ENCODE measurements at places on chromosomes 5 and 9.
A peak's percentile ranks its signal among the peaks of the same experiment; 100 is the strongest.

DNA sequence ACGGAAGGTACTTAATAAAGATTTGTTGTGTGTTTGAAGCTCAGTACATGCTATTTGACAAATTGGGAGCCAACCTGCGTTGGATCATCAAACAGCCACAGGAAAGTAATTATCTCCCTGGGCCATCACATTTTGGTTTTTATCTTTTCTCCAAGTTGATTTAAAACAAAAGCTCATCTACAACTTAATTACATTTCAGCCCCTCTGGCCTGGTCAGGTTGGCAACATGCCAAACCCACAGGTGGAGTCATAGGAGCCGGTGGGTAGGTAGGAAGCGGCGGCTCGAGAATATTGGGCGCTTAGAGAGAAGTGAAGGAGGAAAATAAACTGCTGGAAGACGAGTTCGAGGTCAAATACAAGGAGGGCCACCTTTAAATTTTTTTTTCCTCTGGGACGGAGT, 64.9 kb upstream of the FANCC start:
- no peak for DNase-seq

- no peak for DNase-seq
Observed at GRCh38 chr5:40385544-40385943, 294.2 kb upstream of the PTGER4 start.

DNA sequence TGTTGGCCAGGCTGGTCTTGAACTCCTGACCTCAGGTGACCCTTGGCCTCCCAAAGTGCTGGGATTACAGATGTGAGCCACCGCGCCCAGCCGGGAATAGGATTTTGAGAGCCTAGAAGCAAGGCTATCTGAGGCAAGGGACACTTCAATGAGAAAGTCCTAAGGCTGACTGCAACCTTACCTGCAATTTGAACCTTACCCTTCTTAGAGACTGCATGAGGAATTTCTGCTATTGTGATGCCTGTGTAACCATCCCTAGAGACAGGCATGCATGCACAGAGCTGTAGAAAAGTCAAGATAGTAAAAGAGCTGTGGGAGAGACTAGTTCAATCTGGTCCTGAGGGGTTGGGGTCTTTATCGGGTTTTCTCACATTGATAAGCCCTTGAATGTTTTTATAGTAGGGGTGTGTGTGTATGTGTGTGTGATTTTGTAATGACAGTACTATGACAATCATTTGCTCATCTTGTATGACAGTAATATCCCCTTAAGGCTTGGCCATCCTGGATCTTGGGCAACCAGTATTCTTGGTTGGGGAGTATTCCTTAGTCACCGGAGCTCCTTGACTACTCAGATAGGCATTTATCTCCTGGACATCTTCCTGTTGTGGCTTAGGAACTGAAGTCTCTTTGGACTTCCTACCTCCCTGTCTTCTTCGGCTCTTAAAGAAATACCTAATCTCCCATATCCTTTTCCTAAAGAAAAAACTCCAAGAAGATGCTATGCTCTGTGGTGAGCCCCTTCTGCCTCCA, 11.2 kb downstream of the DNAJB5 start:
- no peak for DNase-seq

- no peak for DNase-seq
Observed at GRCh38 chr5:50709471-50709870, 43.0 kb downstream of the PARP8 start.

- DNase-seq = no peak
Observed at GRCh38 chr5:63049935-63050334, 471.3 kb downstream of the LRRC70 start.

DNA sequence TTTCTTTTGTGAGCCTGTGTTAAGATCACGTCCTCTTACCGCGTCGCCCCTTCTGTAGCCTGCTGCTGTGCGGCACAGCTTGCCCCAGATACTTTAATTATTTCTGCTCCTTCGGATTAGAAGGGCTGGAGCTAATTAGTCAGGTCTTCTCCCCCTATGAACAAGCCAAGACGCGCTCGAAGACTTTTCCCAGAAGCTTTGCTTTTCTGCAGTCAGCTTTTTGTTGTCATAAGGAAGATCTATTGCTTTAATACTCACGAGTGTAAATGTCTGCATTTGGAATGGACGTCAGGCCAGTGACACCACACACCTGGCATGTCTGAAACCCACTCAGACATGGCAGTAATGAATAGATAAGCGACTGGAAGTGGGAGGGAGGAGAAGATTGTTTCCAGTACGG, 37.0 kb downstream of the PRUNE2 start:
- no peak for DNase-seq

DNA sequence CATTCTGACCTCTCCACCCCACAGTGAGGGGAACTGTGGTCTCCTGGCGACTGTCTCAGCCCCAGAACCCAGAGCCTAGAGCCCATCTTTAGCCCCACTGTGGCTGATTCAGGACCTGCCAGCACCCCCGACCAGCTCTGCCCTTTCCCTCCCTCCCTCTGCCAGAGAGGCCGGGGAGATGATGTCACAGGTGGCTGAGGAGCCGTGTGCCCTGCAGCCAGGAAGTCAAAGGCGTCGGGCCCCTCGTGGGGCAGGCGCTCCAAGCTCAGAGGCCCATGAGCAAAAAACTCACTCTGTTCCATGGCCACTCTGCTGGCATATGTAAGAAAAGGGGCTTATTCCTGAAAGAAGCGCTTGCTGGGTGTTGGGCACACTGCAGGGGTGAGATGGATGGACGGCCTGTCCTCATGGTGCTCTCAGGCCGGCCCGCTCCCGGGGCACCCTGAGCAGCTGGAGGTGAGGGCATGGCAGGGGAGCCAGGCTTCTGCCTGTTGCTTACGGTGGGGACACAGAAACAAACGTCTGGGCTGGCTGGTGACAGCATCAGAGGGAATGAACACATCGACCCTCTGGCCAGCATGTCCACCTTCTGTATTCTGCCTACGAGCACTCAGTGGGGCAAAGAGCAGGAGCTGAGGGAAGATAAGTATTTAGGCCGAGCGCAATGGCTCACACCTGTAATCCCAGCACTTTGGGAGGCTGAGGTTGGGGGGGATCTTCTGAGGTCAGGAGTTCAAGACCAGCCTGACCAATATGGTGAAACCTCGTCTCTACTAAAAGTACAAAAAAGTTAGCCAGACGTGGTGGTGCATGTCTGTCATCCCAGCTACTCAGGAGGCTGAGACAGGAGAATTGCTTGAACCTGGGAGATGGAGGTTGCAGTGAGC, 41.1 kb downstream of the LAMC3 start:
- DNase-seq = no peak

GRCh38 chr5:103582364-103582763, 19.8 kb upstream of the NUDT12 start:
- no peak for DNase-seq

DNA sequence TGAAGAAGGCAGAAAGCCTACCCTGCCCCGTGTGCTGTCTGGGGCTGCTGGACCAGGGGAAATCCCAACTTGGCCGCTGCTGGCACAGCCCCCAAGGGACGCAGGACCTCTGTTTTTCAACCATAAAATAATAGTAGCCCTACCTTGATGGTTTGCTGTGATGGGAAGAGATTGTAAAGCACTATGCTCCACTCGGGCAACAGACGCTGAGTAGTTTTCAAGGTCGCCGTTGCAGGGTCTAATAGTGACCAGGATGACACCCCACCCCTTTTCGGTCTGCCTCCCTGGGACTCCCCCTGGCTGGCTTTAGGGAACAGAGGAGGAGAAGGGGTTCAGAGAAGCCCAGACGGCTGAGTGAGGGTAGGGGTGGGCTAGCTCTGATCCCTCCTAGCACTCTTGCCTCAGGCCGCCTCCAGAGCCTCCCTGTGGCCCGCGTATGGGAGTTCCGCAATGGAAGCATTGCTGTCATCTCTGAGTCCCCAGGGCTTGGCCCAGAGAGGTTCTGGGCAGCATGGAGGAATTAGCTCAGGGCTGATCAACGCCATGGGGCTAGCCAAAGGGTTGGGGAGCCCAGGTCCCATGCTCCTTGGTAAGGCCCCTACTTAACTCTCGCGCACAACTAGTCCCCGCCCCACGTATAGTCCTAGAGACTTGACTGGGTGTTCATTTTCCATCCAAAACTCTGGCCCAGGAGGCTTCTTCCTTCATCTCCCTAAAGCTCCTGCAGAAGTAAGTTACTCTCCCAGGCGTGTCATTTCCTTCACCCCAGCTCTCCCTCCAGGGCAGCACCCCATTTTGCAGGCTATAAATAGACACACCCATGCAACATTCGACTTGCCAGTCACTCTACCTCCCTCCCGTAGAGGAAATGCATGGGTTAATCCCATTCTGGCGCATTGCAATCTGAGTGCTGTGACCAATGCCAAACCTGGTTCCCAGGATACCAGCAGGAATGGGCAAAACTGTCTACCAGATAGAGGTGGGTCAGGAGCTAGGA, 1.1 kb upstream of the IRF1 start:
- DNase-seq = no peak

- DNase-seq = no peak
Observed at GRCh38 chr5:75368391-75368790, 31.4 kb downstream of the HMGCR start.

DNA sequence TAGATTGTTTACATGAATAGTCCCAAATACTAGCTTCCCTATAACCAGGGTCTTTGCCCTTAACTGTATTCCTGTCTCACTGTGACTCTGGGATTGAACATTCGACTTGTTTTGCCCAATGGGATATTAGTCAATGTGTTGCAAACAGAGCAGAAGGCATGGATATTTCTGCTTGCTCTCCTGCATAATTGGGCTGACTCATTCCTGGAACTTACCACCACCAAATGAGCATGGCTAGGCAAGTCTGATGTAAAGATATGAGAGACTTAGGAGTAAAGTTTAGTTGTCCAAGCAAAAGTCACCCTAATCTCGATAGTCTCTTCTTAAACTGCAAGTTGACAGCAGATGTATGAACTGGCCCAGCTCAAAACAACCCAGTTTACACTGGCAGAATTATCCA, 273.5 kb upstream of the CCNG1 start:
- DNase-seq = no peak

- no peak for DNase-seq
Observed at GRCh38 chr9:108991479-108991878, 21.8 kb downstream of the CTNNAL1 start.

DNA sequence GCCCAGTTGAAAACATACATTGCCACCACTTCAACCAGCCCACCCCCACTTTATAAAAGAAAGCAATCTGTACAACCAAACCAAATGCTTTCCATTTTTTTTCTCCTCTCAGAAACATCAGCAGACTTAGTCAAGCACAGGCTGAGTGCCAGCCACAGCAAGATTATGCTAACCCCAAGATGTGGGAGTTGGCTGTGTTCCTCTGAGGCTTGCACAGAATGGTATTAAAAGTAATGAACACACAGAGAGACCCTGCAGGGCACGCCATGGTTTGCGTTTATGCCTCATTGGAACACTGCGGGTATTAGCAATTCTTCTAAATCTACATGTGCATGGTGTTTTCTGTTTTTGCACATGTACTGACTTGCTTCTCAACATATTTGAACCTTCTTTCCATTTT, 419.9 kb upstream of the GRAMD2B start:
- DNase-seq = peak; percentile 50

GRCh38 chr5:160089531-160089930, 29.7 kb downstream of the PWWP2A start:
- DNase-seq = no peak

DNA sequence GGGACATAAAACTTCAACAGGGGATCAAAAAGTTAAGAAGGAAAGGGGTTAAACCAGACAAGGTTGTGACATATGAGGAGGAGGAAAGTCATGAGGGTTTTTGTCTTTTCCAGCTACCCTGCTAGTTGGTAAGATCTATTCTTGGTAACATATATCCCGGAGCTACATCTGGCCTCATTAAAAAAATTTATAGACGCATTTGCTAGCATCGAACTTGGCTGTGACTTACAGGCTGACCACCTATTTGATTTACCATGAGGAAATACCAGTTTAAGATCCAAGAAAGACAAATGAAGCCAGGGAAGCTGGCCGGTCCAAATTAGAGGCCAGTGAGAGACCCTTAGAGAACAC, 87.6 kb upstream of the NIPAL4 start:
- no peak for DNase-seq

DNA sequence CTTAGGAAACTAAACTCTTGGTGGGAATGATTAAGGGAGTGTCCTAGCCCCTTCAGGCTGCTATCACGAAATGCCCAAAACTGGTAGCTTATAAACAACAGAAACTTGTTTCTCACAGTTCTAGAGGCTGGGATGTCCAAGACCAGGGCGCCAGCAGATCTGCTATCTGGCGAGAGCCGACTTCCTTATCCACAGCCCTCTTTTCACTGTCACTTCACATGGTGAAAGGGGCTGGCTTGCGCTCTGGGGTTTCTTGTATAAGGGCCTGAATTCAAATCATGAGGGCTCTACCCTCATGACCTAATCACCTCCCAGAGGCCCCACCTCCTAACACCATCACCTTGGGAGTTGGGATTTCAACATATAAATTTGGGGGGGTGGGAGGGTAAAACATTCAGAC, 49.1 kb downstream of the IPPK start:
- DNase-seq = no peak

- DNase-seq = no peak
Observed at GRCh38 chr5:1210832-1211251, 9.4 kb downstream of the SLC6A19 start.

DNA sequence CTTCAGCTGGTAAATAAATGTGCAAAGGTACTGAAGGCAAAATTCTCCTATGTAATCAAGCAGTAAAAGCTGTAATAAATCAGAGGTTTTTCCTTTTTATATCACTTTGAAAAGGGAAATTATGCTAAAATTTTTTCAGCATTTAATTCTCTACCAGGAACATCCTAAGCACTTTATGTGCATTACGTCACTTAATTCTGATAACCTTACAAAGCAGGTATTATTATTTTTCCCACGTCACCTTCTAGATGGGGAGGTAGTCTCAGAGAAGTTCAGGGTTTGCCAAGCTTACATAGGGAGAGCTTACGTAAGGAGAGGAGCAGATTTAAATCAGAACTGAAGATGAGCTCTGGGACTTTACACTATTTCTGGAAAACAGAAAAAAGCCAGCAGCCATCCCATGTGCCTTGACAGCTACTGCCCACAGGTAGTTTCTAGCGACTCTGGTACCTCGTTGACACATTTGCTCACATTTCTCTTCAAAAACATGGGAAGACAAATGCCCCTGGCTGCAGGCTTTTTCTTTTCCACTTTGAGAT, 79.0 kb upstream of the IFNK start:
- DNase-seq = no peak

- DNase-seq = peak; percentile 71
Observed at GRCh38 chr9:19408316-19408692, 505 bp upstream of the ACER2 start.

DNA sequence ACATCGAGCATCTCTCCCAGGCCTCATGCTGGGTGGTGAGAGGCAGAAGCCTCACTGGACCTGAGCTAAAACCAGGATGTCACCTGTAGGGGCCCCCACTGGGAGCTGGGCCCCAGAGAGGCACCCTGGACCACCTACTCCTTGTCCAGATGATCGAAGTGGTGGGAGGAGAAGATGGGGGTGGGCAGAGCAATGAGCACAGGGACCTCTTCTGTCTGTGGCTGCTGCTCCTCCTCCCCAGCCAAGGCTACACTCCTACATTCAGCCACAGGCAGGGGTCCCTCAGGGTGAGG, 227.5 kb downstream of the CACNA1B start:
- no peak for DNase-seq

All from left ventricle myocardium inferior (tissue), 1 donor.